ENCODE measurements at places on chromosomes 7 and 10.

DNA sequence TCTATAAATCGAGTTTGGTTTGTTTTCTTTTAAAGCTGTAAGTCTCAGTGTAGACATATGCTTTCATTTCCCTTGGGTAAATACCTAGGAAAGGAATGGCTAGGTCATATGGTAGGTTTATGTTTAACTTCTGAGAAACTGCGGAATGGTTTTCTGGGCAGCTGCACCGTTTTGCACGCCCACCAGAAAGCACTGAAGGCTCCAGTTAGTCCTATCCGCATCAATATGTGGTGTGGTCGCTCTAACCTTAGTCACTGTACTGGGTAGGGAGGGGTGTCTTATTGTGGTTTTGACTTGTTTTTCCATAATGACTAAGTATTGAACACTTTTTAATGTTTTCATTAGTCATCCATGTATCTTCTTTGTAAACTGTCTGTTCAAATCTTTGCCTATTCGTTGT lies 279.5 kb upstream of the AKR1E2 start:
- peak; percentile 25 for DNase-seq

DNA sequence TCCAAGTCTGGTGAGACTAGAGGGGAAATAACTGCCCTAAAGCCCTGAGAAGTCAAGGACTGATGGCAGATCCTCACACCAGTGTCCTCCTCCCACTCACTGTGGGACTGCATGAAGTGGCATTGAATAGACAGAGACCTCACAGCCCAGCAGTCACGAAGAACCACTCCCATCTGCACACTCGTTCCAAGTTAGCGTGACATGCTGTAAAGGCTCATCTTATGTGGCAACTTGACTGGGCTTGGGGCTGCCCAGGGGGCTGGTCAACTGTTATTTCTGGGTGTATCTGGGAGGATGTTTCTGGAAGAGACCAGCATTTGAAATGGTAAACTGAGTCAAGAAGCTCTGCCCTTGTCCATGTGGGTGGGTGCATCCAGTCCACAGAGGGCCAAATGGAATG lies 104.7 kb downstream of the ADARB2 start:
- no peak for DNase-seq

DNA sequence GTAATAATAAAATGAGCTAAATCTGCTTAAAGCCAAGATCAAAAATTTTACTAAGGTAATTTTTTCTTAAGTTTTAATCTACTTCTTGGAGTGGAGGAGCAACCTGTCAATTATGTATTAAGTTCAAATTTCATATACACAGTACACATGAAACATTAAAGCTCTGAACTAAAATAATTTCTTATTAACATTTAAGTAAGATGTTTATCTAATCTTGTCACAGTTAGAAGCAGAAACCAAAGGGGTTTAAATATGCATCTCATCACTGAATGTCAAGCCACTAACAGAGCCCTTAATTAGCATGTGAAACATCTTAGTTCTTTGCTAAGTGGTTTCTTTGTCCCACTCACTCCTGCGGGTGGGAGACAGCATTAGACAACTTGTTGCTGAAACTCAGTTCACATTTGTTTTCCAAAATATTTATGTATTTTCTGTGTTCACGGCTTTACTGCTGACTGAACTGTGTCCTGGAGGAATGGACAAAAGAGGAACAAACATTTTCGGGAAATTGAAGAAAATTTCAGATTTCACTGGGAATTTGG lies 130.9 kb upstream of the MBL2 start:
- no peak for DNase-seq

GRCh38 chr7:118801366-118801765 lies 576.9 kb downstream of the ANKRD7 start:
- no peak for DNase-seq

DNA sequence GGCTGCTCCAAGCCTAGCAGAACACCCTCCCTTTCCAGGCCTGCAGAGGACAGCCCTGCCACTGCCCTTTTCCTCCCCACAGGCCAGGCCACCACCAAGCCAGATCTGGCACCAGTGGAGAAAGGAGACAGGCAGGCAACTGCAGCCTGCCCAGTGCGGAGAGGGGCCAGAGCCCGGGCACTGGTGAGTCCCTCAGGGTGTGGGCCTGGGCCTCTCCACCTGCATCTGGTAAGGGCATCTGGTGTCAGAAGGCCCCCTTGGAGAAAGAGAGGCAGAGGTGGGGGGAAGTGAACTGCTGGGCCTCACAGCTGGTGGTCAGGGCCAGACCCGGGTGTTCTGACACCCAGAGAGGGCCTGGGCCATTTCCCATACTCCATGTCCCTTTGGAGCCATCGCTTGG lies 27.9 kb downstream of the ZNF783 start:
- no peak for DNase-seq

- DNase-seq = no peak
These were observed 74.2 kb downstream of the MINPP1 start for GRCh38 chr10:87578842-87579401.

DNA sequence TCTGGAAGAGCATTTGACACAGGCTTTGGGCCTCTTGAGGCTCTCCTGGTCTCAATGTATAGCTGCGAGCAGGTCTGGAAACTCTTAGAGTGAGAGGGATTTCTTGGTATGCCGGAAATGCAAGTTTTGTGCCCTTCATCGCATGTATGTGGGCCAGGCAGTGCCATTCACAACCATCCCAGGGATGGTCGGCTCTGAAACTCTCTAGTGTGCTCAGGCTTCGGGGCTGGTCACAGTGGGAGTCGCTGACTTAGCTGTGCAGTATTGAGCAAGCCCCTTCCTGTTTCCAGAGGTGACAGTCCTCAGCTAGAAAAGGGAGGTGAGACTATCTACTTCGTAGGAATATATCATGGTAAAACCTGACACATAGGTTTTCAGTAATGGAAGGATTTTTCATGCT lies 2.0 kb upstream of the AOAH start:
- DNase-seq = no peak

DNA sequence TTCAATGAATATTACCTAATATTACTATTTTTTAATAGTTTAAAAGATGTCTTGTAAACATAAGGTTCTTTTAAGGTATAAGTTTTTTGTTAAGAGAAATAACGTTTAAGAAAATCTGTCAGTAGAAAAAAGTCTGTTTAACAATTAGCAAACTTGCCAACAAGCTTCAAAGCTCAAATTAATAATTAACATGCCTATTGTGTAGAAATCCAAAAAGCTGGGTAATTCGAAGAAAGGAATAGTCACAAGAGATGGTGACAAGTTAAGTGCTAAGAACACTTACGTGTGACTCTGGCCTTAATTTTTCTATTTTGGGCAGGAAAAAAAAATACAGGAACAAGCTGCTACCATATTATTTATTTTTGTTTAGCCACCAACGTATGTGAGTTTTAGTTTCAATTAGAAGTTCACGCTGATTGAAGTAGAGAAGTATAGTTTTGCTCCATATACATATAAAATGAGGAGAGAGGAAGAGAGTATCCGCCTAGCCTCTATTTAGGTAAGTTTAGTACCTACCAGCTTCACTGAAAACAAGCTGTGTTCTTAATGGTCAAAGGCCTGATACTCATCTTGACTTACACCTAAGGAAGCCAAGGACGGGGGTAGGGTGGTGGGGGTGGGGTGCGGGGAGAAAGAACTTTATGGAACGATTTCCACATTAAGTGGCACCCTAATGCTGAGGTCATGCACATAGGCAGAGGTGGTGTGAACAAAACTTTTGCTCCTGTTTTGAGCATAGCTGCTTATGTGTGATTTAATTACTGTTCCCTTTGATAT lies 43.4 kb upstream of the AGBL3 start:
- no peak for DNase-seq

DNA sequence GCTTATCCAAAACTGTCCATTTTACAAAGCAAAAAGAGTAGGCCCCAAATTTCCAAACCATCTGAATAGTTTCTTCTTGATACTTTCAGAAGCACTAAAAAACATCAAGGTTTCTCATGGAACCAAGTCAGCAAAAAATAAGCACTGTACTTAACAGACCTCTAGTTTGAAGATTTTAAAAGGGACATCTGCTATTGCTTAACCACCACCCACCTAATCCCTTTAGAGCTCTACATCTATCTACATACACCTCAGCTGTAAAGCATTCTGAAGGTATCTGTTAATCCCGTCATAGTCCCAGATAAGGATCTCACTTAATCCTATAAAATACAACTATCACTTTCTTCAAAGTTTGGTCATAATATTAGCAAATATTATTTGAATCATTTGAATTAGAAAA lies 72.3 kb downstream of the HIBADH start:
- no peak for DNase-seq

DNA sequence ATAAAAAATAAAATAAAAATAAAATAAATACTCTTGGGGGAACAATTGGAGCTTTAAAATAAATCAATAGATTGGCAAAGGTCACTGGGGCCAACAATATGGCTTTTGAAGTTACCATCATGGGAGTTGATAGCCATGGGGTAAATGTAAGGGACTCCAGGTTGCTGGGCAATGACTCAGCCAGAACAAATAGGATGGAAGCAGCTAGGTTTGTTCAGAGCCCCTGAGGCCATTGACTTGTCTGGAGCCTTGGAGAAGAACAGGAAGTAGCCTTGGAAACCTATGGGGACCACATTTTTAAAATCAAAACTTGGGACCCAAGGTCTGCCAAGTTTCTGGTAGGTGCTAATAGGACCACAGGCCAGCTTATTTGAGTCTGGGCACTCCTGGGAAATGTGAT lies 20.2 kb upstream of the FRA10AC1 start:
- no peak for DNase-seq

DNA sequence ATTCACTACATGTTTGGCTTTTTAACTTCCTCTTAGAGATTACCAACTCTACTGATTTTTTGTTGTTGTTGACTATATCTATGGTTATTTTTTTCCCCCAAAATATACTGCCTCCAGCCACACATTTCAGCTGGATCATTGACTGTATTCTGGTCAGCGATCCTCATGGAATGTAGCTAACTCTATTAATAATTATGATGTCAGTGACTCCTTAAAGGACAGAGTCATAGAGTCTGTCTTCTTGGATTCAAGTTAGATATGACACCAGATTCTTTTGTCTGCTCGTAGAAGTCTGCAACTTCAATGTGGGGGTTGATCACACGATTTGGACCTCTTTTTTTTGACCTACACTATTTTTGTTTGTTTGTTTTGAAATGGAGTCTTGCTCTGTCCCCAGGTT lies 33.2 kb downstream of the UBN2 start:
- no peak for DNase-seq

DNA sequence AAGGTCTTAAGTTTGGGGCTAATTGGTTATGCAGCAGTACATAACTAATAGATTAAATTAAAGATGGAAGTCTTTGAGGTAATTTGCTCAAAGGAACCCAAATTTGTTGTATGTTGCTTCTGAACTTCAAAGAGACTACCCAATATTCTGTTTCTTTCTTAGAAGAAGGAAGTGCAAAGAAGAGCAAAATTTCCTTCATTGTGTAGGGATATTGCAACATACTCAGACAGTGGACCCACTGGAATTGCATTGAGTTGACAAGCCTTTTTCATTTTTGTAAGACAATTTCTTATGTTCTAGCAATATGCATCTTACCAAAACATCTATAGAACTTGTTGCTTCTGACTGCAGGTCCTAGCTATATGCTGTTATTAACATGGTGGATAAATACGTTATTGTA lies 527.8 kb downstream of the SH2D4B start:
- no peak for DNase-seq

- no peak for DNase-seq
These were observed at the start of gene SLIT1 for GRCh38 chr10:97185326-97186058. SLIT1 (minus strand) TSS chr10:97185959; CDS start chr10:97185674, 285 bp downstream.

GRCh38 chr10:33209802-33210201 lies 124.7 kb downstream of the NRP1 start:
- DNase-seq = no peak

DNA sequence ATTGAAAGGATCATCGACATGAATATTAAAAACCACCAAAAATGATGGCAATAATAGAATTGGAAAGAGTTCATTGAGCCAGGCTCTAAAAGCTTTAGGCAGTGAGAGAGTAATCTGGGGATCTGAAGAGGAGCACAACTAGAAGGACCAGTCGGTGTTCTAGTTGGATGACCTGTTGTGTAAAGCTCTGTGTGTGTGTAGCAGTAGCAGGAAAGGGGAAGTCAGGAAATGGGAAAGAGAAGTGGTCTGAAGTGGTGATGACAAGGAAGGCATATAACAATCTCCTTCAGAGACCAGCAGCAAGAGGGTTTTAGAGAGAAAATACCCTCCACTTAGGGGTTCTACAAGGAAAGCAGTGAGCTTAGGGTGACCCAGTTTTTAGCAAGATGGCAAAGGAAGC lies 539.2 kb downstream of the HTR7 start:
- DNase-seq = no peak

GRCh38 chr10:113648478-113648877 lies 15.4 kb downstream of the NRAP start:
- no peak for DNase-seq

DNA sequence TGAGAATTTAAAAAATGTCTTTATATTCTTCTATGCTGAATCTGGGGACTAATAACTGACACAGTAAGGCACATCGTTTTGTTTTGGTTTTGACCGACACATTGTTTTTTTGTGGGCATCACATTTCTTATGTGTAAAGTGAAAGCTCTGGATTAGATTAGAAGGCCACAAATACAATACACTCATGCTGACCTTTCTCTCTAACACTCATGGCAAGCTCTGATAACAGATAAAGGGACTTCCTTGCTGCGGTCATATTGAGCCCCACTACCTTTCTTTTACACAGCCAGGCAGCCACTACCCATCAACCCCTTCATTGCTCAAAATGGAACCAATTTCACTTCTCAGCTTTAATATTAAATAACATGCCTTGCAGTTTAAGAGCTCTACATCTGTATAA lies 26.0 kb downstream of the PPP1R3A start:
- DNase-seq = no peak

DNA sequence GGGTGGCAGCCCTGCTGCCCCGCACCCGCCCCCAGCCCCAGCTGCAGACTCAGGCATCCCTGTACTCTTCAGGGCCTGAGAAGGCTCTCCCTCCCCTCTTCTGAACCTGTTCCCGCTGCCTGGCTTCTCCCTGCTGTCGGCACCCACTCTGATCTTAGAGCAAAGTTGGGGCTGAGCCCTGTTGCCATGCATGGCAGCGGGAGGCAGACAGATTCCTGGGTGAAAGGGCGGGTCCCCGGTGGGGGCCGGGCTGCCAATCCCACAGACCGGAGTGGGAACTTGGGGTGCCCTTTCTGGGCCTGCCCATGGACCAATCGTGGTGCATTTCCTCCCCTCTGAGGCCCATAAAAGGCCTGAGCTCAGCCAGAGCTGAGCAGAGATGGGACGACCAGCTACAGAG lies 80.7 kb downstream of the SPDYE5 start:
- DNase-seq = no peak

- DNase-seq = no peak
These were observed 875.5 kb downstream of the XPNPEP1 start for GRCh38 chr10:109047856-109048255.

DNA sequence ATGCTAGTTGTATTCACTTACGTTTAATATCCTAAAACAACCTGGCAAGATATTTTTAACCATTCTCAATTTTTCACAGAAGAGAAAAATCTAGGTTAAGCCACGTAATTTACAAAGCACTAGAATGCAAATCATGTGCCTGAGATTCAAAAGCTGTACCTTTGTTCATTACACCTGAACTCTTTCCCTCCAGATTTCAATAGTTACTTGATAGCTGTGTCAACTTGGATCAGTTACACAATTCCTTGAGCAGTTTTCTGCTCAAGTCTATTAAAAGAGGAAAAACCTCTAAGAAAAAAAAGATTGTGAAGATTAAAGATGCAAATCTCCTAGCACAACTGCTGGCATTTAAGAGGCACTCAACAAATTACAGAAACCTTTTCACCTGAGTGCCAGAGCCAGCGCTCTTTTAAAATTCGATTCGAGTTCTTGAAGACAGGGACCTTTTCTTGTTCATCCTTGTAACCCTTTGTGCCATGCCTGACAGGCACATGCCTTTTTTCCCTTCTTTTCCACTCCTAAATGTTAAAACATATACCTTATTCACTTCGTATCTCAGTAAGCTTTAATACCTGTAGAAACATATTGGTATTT lies 886 bp downstream of the NSUN6 start:
- DNase-seq = no peak
